Left hindlimb (tissue), 1 donor: ENCODE measurements at places on chromosomes 11 and 22.

GRCh38 chr22:27581688-27582087 lies 219.9 kb downstream of the MN1 start:
- DNase-seq: peak; percentile 93

GRCh38 chr22:30460147-30460546 lies 11.7 kb downstream of the SEC14L3 start:
- no peak for DNase-seq

- DNase-seq: no peak
Observed at GRCh38 chr22:36662981-36663380, 40.6 kb downstream of the CACNG2 start.

DNA sequence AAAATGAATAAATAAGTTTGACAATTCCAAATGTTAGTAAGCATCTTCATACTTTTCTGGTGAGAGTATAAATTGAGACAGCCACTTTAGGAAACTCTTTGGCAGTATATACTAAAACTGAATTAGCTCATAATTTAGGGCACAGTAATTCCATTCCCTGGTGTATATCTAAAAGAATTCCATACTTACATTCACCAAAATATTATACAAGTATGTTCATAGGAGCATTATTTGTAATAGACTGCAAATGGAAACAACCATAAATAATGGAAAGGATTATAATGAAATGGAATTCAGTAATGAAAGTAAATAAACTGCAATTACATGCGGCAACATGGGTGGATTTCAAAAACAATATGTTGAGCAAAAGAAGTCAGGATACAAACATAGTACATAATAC lies 315.8 kb upstream of the LRRC4C start:
- no peak for DNase-seq

GRCh38 chr11:118742304-118742703 lies 48.7 kb downstream of the DDX6 start:
- DNase-seq: no peak

DNA sequence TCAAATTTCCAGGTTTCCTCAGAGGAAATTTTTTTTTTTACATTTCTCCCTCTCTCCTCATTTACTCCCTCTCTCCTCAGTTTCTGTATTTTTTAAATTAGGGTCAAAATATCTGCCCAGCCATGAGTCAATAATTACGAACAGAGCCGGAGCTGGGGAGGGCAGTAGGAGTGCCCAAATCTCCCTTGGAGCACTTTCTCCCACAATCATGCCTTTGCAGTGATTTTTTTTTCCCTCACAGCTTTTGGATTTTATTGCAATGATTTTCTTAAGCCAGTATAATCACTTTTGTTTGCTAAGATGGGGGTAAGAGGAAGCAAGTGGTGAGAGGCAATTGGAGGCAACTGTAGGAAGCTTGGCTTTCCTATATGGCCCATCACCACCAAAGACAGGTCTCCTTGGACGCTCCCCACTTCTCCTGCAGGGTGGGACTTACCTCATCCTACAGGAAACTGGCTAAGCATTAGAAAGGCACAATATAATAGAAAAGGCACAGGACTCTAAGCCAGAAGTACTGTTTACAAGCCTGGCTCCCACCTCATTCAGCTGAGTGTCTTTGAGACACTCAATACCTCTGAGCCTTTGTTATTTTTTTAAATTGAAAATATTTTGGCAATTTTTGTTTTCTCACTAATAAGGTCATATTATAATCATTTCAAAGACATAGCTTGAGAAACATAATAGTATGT lies 192.6 kb upstream of the PITPNB start:
- DNase-seq: no peak

GRCh38 chr11:64569300-64569970 lies 21.6 kb upstream of the SLC22A12 start:
- no peak for DNase-seq

DNA sequence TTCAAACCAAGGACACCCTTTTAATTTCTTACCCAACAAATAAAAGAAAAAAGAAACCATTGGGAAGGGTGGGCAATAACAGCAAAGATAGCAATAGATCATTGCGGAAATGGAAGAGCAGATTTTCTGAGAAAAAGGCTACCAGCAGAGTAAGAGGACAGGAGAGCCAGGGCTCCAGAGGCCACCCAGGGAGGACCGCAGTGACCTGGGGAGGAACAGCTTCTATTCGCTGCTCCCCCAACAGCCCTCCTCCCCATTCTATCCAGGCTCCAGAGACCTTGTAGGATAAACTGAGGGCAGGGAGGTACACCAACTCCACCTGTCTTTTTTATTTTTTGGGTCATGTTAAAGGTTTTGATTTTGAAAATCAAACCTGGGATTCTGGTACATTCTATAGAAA lies 59.8 kb downstream of the SYN3 start:
- DNase-seq: no peak

- peak; percentile 39 for DNase-seq
Observed at GRCh38 chr11:100719809-100720221, 32.7 kb downstream of the ARHGAP42 start.

DNA sequence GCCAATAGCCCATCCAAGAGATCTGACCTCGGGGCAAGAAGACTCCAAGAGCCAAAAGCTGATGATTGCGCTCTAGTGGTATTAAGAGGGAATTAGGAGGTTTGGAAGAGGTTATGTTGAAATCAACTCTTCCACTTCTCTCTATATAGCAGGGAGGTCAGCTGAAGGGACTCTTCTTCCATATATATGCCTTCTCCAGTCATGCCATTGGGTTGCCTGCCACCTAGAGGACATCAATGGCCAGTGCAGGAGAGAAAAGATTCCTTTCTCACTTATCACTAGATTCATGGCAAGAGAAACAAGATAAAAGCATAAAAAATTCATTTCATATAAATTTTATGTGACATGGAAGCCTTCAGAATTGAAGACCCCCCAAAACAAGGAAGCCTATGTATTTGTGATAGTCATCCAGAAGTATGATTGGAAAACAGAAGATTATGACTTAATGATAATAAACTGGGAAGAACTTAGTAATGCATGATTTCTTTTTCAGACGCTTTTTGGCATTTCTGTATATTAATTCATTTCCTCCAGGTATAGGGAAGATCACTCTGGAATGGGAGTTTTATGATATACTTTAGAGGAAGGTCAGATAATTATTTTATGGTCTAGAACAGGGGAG lies 435.1 kb upstream of the DDI1 start:
- DNase-seq: no peak

GRCh38 chr11:15342163-15342562 lies 227.4 kb downstream of the INSC start:
- DNase-seq: no peak

GRCh38 chr11:78961937-78962701 lies 387.5 kb upstream of the NARS2 start:
- peak; percentile 80 for DNase-seq

DNA sequence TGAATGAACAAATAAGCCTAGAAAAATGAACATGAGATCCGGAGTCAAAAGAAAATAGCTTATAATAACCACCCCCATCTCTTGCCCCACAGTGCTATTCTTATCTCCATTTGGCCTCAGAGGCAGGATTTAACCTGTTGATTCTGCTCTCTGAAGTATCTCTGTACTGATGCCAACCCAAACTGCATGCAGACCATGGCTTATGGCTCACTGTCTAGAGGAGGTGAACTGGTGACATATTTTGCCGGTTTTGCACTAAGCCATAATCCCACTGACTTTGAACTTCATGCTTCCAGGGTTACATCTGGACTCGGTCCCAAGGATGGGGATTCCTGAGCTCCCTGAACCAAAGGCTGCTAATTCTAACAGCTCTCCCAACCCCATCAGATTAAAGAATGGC lies 397.1 kb downstream of the TENM4 start:
- DNase-seq: no peak

- DNase-seq: no peak
Observed at GRCh38 chr11:130219148-130219547, 59.6 kb downstream of the ST14 start.

DNA sequence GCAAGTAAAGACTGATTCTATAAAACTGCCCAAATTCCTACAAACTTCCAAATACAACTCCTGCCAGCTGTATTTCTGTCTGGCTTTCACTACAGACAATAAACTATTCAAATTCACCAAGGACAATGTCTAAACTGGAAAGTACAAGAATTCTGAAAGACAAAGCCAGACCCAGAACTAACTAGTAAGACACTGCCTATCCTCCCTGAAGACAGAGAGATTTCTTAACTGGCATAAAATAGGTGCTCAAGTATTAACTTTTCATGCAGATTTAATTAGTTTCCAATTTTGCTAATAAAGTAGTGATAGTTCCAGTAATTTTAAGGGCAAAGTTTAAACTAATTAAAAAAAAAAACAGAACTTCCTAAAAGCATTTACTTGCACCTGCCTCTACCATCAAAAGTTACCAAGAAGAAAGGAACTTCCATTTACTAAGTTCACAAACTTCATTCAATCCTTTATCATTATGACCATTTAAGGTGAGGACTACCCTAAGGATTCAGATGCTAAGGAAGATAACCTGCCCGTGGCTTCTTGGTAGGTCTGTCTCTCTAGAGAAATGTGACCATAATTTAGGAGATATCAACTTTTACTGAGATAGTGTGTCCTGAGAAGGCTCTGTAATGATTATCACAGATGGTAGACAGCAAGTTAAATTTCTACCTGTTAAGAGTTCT lies 45.2 kb downstream of the CELF1 start:
- no peak for DNase-seq

GRCh38 chr22:38943201-38943600 lies 14.2 kb upstream of the APOBEC3A start:
- no peak for DNase-seq

GRCh38 chr11:69242266-69242920 lies 51.6 kb upstream of the MYEOV start:
- no peak for DNase-seq

DNA sequence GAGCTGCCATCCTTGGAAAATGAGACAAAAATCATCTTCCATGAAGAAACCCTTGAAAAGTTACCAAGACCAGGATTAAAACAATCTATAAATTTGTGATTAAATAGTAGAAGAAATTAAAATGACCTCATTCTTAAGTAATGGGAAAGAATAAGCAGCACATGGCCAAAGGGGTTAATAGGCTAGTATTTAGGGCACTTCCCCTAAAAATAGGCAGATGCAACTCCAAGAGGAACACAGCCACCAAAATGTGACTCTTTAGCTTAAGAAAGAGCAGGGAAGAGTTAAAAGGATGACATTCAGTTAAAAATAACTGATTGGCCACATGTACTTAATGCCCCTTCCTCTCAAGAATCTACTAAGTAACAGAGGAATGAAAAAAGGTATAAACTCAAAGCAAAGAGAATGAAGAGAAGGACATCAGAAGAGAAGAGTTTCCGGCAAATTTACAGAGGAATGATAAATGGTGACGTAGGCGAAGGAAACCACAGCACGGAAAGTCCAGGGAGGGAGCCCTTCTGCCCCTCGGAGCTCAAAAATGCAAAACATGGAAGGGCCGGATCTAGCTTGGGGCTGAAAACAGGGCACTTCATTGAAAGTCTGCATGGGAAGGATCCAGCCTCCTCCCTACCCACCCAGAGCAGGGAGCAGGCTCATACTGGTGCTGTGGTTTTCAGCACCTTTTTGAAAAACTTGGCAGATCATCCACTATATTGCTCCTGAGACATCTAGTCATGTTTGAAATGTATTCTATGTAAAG lies 17.8 kb downstream of the SCUBE2 start:
- no peak for DNase-seq

GRCh38 chr11:8080674-8081590 lies at the start of gene TUB:
Gene TUB (plus strand): TSS chr11:8081211. CDS start chr11:8081511, 300 bp downstream.
- peak; percentile 81 for DNase-seq

GRCh38 chr11:128524172-128524571 lies 63.2 kb downstream of the ETS1 start:
- DNase-seq: no peak

GRCh38 chr11:27203077-27203647 lies 159.9 kb downstream of the CCDC34 start:
- DNase-seq: no peak

DNA sequence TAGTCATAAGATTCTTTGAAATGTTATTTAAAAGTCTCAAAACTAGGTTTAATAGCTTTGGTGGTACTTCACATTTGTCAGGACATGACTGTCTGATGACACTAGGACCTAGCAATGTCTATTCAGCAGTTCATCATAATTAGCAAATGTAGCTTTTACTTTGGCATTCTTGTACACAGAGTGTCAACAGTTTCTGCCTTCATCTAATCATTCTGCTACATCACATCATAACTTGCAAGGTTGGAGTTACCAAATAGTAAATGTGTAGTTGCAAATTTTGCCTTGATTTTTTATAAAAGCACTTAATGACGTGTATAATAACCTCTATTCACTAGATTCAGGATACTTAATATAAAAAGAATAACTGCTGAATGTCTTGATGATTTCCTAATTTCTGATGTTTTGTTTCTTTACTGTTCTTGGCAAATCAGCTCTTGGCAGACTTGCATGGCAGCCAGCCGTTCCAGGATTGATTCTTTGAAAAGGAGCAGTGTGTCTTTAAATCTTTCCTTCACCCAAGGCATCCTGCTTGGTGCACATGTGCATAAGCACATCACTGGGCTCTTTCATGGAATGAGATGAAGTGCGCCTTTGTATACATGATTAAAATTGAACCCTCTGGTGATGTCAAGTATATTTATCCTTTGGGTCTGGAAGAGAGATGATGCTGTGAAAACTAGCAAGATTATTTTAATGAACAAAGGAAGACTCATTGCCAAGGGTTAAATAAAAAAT lies 12.2 kb downstream of the FBXO7 start:
- no peak for DNase-seq

DNA sequence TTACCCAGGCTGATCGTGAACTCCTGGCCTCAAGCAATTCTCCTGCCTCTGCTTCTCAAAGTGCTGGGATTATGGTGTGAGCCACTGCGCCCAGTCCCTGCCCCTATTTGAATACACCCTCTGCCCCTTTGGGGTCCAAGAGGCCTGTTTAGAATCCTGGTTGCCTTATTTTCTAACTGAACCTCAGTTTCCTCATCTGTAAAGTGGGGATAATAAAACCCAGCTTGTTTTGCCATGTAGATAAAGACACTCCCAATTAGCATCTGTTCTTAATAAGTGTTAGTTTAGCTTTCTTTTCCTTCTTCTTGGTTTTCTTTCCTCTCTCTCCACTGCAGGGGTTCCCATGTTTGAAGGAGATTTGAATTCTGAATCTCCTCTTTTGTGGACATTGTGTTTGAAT lies 4.8 kb downstream of the MIAT start:
- DNase-seq: no peak

GRCh38 chr11:59292611-59293010 lies 66.1 kb upstream of the OR5AN1 start:
- no peak for DNase-seq

DNA sequence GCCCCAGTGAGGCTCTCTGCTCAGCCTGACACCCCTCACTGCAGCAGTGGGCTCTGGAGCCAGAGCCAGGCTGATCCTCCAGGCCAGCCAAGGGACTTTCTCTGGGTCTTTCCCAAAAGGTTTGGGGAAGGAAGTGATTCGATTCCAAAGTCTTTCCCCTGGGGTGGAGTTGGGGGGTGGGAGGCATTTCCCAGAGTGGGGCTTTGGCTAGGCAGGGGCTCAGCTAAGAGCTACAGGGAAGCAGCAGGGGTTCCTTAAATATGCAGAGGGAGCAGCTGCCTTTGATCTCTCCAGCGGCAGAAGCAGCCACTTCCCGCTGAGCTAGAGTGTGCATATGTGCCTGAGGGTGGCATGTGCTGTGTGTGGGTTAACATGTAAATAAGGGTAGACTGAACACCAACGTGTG lies 192.9 kb downstream of the INSC start:
- DNase-seq: no peak
